ENCODE measurements at places on chromosomes 1 and 21. TPM values are rescaled to one million over a fixed set of nuclear protein-coding genes. Genes with fewer than 3 reads are reported as not detected.
A peak's percentile ranks its signal among the peaks of the same experiment; 100 is the strongest.

The CRP gene
- total RNA-seq, result 0.37 TPM

The LCE1F gene
- not detected for total RNA-seq

The SLC2A1 gene
- 36.9 TPM for total RNA-seq

The FCRL5 gene
- 1.1 TPM for total RNA-seq

- DNase-seq, result no peak
- H3K36me3 ChIP-seq, result no peaks in the 10 kb centered on the region
- no peaks in the 10 kb centered on the region for H3K4me1 ChIP-seq
- no peak overlapping the region for H3K4me3 ChIP-seq
- no peaks in the 10 kb centered on the region for H3K27me3 ChIP-seq
Observed at GRCh38 chr1:207998691-207999090, 87.8 kb upstream of the CD34 start.

GRCh38 chr1:231053493-231054162, 13.6 kb upstream of the FAM89A start:
- no peaks in the 10 kb centered on the region for H3K36me3 ChIP-seq
- H3K27me3 ChIP-seq, result no peaks in the 10 kb centered on the region
- peaks cover 7% of the 10 kb centered on the region for H3K4me1 ChIP-seq
- H3K27ac ChIP-seq, result no peak overlapping the region

DNA sequence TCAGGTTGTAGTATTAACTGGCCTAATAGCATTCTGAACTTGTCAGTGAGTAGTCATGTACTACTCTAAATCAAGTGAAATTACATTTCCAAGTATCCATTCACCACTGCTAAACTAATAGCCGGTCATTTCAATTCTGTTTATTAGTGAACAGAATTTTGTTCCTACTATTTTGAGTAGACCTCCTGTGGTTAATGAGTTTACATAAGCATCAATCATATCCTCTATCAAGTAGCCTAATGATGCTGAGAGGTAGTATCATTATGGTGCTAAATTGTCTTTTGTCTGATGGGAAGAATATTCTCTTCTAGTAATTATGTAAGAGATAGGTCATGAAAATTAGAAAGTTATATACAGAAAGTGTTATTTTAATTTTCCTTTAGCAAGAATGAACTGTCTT, 602.8 kb downstream of the KCNT2 start:
- DNase-seq, result no peak
- no peaks in the 10 kb centered on the region for H3K27me3 ChIP-seq
- H3K36me3 ChIP-seq, result no peaks in the 10 kb centered on the region
- H3K4me3 ChIP-seq, result no peak overlapping the region
- no peaks in the 10 kb centered on the region for H3K4me1 ChIP-seq
- no peak overlapping the region for H3K27ac ChIP-seq

DNA sequence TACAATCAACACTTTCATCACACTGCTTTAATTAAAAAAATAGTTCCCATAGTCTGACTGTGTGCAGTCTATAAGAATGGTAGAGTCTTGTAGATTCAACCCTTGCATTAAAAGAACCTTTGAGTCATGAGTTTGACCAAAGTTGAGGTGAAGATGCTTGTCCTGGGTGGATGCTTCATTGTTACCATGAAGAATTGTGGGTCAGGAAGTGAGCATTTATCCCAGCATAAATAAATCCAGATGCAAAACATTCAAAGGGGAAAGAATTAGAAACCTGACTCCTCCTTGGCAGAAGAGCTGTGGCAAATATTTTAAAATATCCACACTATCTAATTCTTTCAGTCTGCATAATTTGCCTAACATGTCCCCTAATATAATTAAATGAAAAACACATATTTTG, 72.9 kb upstream of the SPAG17 start:
- H3K4me1 ChIP-seq, result no peaks in the 10 kb centered on the region
- no peaks in the 10 kb centered on the region for H3K36me3 ChIP-seq
- no peaks in the 10 kb centered on the region for H3K27me3 ChIP-seq

GRCh38 chr21:34342476-34342875, 21.3 kb upstream of the KCNE2 start:
- no peak for DNase-seq
- no peaks in the 10 kb centered on the region for H3K27me3 ChIP-seq
- peaks cover 31% of the 10 kb centered on the region for H3K4me1 ChIP-seq
- H3K36me3 ChIP-seq, result no peaks in the 10 kb centered on the region
- H3K4me3 ChIP-seq, result no peak overlapping the region
- H3K27ac ChIP-seq, result no peak overlapping the region

DNA sequence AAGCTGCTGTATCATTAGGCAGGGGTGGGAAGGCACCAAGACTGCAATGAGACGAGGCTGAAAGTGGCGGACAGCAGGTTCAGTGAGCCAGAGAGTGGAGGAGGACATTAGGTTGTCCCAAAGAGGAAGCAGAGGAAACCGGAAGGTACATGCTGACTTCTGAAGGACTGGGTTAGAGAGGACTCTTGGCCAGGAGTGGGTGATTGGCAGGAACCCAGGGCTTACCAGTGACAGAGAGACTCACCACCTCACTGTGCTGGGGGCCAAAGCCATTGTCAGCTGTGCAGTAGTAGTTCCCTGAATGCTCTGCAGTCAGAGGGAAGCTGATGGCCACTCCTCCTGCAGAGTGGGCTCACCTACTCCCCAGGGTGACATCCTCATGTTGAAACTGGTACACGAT, 41.9 kb upstream of the FCRL4 start:
- DNase-seq, result no peak
- no peak overlapping the region for H3K27ac ChIP-seq
- no peak overlapping the region for H3K4me3 ChIP-seq
- no peaks in the 10 kb centered on the region for H3K36me3 ChIP-seq
- no peaks in the 10 kb centered on the region for H3K4me1 ChIP-seq
- H3K27me3 ChIP-seq, result no peaks in the 10 kb centered on the region

GRCh38 chr1:58035523-58035922, 511.0 kb downstream of the OMA1 start:
- no peaks in the 10 kb centered on the region for H3K4me1 ChIP-seq
- no peak overlapping the region for H3K27ac ChIP-seq
- no peak overlapping the region for H3K4me3 ChIP-seq

DNA sequence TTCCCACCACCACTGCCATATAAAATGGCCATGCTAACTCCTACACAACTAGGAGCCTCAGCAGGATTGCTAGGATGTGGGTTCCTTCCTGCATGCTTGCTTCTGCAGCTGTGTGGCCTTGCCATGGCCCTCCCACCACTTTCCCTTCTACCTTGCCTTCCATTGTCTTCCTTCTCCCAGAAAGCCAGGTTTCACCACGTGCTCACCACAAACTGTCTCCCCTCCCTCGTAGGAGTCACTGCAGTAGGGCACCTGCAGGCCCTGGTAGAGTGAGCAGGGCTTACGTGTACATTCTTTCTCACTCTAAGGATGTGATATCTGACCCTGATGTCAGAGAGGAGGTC, 3.7 kb downstream of the C1orf226 start:
- no peaks in the 10 kb centered on the region for H3K27me3 ChIP-seq
- no peak overlapping the region for H3K27ac ChIP-seq
- H3K4me1 ChIP-seq, result peaks cover 11% of the 10 kb centered on the region
- no peak overlapping the region for H3K4me3 ChIP-seq
- H3K36me3 ChIP-seq, result no peaks in the 10 kb centered on the region

GRCh38 chr1:46219551-46220520, 16.7 kb downstream of the LURAP1 start:
- no peaks in the 10 kb centered on the region for H3K4me1 ChIP-seq
- no peaks in the 10 kb centered on the region for H3K27me3 ChIP-seq
- no peak for DNase-seq
- no peak overlapping the region for H3K27ac ChIP-seq
- no peaks in the 10 kb centered on the region for H3K36me3 ChIP-seq
- H3K4me3 ChIP-seq, result no peak overlapping the region

DNA sequence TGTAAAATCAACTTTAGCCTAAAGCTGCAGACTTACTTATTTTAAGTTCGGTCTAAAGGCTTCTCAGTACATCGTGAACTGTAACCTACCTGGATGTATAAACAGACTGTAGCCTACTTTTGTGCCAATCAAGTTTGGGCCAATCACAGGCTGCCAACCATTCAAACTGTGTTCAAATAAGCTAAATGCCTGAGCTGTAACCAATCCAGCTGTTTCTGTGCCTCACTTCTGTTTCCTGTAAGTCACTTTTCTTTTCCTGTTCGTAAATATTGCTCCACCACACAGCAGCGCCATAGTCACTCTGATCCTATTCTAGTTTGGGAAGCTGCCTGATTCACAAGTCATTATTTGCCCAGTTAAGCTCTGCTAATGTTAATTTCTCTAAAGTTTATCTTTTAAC, 37.5 kb upstream of the SLAMF9 start:
- no peaks in the 10 kb centered on the region for H3K36me3 ChIP-seq
- no peak for DNase-seq
- H3K4me1 ChIP-seq, result no peaks in the 10 kb centered on the region
- no peaks in the 10 kb centered on the region for H3K27me3 ChIP-seq

GRCh38 chr1:174800216-174800851, 199.4 kb upstream of the CACYBP start:
- no peak overlapping the region for H3K27ac ChIP-seq
- DNase-seq, result peak; percentile 15
- H3K27me3 ChIP-seq, result no peaks in the 10 kb centered on the region
- H3K4me3 ChIP-seq, result peak overlapping the region; percentile 29

GRCh38 chr1:208203127-208203847, 40.9 kb downstream of the PLXNA2 start:
- peak; percentile 26 for DNase-seq
- H3K36me3 ChIP-seq, result no peaks in the 10 kb centered on the region
- no peaks in the 10 kb centered on the region for H3K27me3 ChIP-seq
- H3K27ac ChIP-seq, result no peak overlapping the region
- H3K4me3 ChIP-seq, result no peak overlapping the region
- no peaks in the 10 kb centered on the region for H3K4me1 ChIP-seq

GRCh38 chr1:118716775-118717174, 271.4 kb downstream of the TBX15 start:
- H3K27ac ChIP-seq, result no peak overlapping the region
- no peak overlapping the region for H3K4me3 ChIP-seq
- no peaks in the 10 kb centered on the region for H3K36me3 ChIP-seq

Measured in testis (tissue), 5 donors.